PC-9 (cell line): ENCODE measurements at places on chromosomes 4 and X.
A peak's percentile ranks its signal among the peaks of the same experiment; 100 is the strongest.

DNA sequence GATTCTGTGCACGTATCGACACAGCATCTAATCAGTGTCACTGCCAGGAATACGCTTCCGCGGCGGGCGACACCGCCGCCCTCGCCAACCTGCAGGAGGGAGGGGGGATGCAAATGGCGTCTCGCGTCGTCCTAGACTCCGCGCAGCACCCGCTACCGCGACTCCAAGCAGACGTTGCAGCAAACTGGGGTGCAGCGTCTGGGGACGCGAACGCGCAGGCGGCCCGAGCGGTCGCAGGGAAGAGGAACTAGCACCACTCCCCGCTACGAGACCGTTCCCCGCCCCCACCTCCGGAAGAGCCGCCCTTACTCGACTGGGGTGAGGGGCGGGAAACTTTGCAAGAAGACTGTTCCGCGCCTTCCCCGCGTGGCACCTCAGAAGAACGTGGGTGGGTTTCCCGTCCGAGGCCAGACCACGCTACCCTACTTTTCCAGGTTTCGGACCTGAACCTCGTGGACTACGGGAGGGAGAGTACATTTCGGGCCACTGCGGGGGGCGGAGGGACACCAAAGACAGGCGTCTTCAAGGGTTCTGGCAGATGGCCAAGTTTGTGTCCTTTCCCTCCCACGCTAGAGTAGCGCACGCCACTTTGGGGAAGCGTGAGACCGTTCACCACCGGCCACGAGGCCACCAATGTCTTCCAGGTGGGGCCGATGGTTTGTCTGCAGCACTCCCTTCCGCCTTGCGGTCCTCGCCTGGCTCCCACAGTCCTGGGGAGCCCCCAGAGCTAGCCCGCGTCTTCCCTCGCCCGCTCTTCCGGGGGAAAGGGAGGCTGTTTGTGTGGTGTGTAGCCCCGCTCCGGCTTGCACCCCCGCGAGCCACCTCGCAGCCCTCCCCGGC, 78.0 kb upstream of the BCOR start:
- peak overlapping the region; percentile 80 for H3K27ac ChIP-seq
- peak overlapping the region; percentile 53 for H3K4me3 ChIP-seq
- no peaks in the 10 kb centered on the region for H3K36me3 ChIP-seq
- H3K4me1 ChIP-seq: 0 out of 2 replicates have a peak, but pooled peaks cover 6% of the 10 kb centered on the region

- no peak for DNase-seq
- H3K27ac ChIP-seq: no peak overlapping the region
These were observed 36.9 kb upstream of the MED14 start for GRCh38 chrX:40772290-40772689.

DNA sequence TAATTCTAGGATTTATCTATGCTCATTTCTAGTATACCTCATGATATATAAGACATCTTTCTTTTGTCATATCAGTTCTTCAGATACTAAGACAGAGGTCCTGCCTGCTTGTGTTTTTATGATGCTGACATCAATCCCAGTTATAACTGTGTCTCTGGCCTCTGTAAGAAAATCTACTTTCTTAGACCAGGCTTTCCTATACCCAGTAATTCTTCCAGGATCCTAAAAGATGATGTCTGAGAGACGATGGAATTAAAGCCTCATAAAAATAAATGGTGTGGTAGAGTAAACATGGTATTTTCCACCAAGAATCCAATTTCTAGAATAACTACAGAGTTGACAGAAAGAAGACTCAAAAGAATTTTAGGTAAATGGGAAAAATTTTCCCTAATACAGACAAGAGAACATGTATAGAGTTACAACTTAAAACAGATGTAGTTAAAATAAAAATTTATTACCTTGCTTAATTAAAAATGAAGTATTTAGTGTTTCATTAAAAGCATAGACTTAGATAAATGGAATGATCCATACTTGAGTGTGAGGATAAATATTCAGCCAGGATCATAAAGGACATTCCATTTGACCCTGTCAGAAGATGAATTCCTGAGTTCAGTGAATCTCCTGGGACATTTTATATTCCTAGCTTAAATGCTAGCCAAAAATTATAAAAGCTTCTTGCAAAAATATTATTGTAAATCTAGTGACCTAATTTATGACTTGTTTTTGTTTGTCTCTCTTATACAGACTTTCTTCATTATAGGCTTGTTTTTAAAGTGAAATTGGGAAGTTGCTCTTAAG, 137.4 kb downstream of the PDLIM5 start:
- H3K27me3 ChIP-seq: no peaks in the 10 kb centered on the region
- no peak overlapping the region for H3K4me3 ChIP-seq
- no peak for DNase-seq
- no peak overlapping the region for H3K27ac ChIP-seq

- no peak overlapping the region for H3K27ac ChIP-seq
- no peak overlapping the region for H3K4me3 ChIP-seq
- DNase-seq: no peak
- H3K27me3 ChIP-seq: no peaks in the 10 kb centered on the region
- H3K4me1 ChIP-seq: peaks cover 11% of the 10 kb centered on the region
These were observed 20.2 kb upstream of the RHOH start for GRCh38 chr4:40176602-40177001.

DNA sequence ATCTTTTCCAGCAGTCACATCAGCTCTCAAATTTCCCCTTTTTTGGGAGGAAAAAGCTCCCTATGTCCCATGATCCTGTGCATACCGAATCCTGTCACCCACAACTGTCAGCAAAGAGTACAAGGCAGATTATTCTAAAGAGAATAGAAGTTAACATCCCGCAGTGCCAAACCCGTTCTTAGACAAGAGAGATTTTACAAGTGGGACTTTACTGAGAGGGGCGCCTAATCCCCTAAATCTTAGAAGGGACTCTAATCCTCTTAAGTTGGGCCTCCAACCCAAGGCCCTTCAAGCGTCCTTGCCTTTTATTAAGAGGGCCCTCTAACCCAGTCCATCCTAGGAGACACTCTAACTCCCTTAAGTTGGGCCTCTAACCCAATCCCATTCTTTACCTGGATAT, 193.9 kb downstream of the CPXCR1 start:
- no peaks in the 10 kb centered on the region for H3K36me3 ChIP-seq
- no peak overlapping the region for H3K4me3 ChIP-seq
- no peak overlapping the region for H3K27ac ChIP-seq

DNA sequence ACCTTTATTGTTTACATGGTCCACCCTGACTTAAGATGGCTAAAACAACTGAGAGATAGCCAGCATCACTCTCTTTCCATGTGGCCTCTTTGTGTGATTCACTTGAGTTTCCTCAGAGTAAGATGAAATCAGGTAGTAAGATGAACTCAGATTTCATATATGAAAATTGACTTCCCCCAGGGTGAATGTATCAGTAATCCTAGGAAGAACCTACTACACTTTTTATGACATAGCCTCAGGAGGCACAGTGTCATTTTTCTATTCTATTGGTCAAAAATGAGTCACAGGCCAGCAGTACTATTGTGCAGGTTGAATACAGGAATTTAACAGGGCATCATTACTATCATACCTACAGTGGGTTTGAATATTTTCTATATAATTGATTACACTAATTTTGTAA, 14.6 kb upstream of the SULT1E1 start:
- no peaks in the 10 kb centered on the region for H3K27me3 ChIP-seq
- H3K4me1 ChIP-seq: no peaks in the 10 kb centered on the region

- H3K4me1 ChIP-seq: peaks cover 22% of the 10 kb centered on the region
- no peak overlapping the region for H3K4me3 ChIP-seq
- peak overlapping the region; percentile 81 for H3K27ac ChIP-seq
- H3K27me3 ChIP-seq: no peaks in the 10 kb centered on the region
- no peaks in the 10 kb centered on the region for H3K36me3 ChIP-seq
These were observed 17.5 kb downstream of the GATB start for GRCh38 chr4:151743128-151743854.

DNA sequence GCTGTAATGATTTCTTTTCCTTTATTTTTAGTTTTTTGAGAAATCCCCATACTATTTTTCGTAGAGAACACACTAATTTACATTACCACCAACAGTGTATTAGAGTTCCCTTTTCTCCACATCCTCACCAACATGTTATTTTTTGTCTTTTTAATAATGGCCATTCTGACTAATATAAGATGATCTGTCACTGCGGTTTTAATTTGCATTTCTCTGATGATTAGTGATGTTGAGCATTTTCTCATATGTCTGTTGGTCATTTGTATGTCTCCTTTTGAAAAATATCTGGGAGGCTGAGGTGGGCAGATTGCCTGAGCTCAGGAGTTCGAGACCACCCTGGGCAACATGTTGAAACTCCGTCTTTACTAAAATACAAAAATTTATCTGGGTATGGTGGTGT, 30.2 kb downstream of the SPINK2 start:
- no peaks in the 10 kb centered on the region for H3K4me1 ChIP-seq
- H3K36me3 ChIP-seq: no peaks in the 10 kb centered on the region
- no peak overlapping the region for H3K4me3 ChIP-seq
- no peak for DNase-seq
- H3K27ac ChIP-seq: no peak overlapping the region
- H3K27me3 ChIP-seq: no peaks in the 10 kb centered on the region

DNA sequence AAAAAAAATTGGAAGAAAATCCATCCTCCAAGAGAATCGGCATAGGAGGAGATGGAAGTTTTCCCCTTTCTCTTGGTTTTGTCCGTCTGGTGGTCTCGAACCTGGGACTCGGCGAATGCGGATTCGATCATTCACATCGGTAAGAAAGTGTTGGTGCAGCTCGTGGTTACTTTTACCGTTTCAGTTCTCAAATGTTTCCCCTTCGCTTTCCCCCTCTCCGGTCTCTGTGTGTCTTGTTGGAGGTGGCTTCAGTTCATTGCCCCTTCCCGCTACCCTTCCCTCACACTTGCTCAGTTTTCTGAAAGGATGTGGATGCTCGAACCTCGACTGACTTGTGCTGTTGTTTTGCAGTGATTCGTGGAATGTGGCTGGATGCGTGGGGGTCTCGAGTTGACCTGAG, 840 bp downstream of the GRID2 start:
- H3K27ac ChIP-seq: no peak overlapping the region
- H3K4me1 ChIP-seq: no peaks in the 10 kb centered on the region
- no peaks in the 10 kb centered on the region for H3K36me3 ChIP-seq
- no peak for DNase-seq
- H3K4me3 ChIP-seq: no peak overlapping the region

GRCh38 chr4:10346023-10346422, 111.2 kb downstream of the ZNF518B start:
- no peak for DNase-seq
- H3K36me3 ChIP-seq: no peaks in the 10 kb centered on the region
- no peaks in the 10 kb centered on the region for H3K27me3 ChIP-seq
- no peak overlapping the region for H3K4me3 ChIP-seq

DNA sequence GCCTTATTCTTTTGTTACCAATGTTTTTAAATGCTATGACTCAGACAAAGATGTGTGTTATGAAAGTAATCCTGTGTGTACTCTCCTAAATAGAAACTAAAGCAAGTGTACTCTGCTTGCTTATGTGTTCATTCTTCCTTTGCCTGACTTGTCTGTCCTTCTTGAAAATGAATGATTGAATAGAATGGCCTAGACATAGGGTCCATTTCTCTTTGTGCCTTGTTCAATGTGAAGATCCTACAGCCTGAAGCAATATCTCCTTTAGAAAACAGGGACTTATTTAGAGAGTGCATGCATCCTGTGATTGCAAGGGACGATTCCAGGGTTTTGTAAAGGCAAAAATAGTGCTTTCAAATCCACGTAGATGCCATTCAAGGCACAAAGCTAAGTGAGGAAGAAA, 343.6 kb upstream of the TACR3 start:
- no peak for DNase-seq
- H3K36me3 ChIP-seq: no peaks in the 10 kb centered on the region
- H3K4me3 ChIP-seq: no peak overlapping the region
- no peaks in the 10 kb centered on the region for H3K4me1 ChIP-seq

GRCh38 chr4:174278467-174278866, 5.0 kb downstream of the FBXO8 start:
- no peaks in the 10 kb centered on the region for H3K36me3 ChIP-seq
- no peak overlapping the region for H3K4me3 ChIP-seq
